Lung microvascular endothelial cell (primary cell): ENCODE measurements at places on chromosomes 7 and 10. TPM values are rescaled to one million over a fixed set of nuclear protein-coding genes. Genes with fewer than 3 reads are reported as not detected.
A peak's percentile ranks its signal among the peaks of the same experiment; 100 is the strongest.

The EMX2 gene
- not detected in 2 replicates for total RNA-seq

- DNase-seq, result peak; percentile 29
Measured at GRCh38 chr7:16411391-16411790, 9.9 kb downstream of the CRPPA start.

DNA sequence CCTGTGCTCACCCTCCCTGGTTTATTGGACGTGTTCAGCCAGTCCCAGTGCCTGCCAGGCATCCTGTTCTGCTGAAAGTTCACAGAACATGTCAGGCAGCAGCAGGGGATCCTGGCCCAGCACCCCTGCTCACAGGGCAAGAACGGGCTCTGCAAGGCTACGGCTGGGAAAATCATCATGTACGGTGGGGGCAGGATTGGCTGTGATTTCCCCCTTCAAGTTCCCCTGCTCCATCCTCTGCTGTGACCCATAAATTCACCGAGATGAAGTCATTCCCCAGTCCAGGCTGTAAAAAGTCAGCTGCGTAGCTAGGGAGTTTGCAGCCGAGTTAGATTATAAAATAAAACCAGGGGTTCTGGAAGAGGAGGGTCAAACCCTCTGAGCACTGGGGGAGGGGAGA, 484.1 kb upstream of the ZMIZ1 start:
- no peak for DNase-seq

The AP1S1 gene
- 110 and 155 TPM in 2 replicates for total RNA-seq

GRCh38 chr10:48657416-48657815, 27.3 kb upstream of the WDFY4 start:
- DNase-seq, result no peak

DNA sequence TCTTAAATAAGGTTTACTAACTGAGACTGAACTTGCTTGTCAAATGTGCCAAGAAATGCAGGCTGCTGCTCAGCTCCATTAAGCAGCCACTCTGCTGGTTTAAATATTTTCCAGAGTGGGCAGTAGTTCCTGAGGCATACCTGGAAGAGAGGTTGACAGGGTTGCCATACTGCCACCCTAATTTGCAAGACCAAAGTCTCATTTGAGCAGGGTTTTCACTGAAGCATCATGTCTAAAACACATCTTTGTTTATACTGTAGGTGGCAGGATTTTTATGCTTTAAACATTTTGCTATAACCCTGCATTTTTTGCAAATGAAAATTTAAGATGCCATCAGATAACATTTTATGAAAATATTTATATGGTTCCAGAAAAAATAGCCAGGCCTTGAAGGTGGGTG, 618.0 kb upstream of the LRRTM3 start:
- no peak for DNase-seq

The RET gene
- total RNA-seq, result 0.44 and 6.5 TPM in 2 replicates

DNA sequence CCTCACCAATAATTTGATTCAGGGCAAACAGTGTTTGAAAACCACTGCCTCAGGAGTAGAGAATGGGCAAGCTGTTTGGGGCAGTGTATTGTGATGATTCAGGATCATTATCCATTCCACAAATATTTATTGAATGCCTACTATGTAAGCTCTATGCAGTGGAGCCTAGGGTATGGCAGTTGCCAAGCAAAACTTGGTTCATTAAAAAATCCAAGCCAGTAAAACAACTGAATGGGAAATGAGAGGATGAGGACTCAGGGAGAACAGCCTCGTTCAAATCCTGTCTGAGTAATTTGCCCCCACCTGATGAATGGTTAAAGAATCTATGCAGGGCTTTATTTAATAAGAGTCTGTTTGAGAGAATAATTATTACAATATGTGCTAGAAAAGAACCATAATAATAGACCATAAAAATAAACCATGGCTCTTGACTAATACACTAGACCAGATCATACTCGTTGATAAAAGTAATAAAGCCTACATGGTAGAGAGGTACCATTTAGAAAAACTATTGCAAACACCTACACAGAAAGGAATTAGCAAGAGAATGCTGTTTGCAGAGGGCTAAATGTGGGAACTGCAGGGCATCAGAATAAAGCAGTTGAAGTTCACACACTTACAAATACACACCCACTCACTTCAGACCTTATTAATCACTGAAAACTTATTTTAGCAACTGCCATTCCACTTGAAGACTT, 71.7 kb downstream of the CREB5 start:
- DNase-seq, result no peak

- DNase-seq, result peak; percentile 44
Measured at GRCh38 chr10:71569775-71570588, 149.6 kb downstream of the C10orf105 start.

The HDAC9 gene
- total RNA-seq, result 0.79 and 5.0 TPM in 2 replicates

GRCh38 chr10:131242007-131242406, 69.5 kb downstream of the TCERG1L start:
- no peak for DNase-seq

DNA sequence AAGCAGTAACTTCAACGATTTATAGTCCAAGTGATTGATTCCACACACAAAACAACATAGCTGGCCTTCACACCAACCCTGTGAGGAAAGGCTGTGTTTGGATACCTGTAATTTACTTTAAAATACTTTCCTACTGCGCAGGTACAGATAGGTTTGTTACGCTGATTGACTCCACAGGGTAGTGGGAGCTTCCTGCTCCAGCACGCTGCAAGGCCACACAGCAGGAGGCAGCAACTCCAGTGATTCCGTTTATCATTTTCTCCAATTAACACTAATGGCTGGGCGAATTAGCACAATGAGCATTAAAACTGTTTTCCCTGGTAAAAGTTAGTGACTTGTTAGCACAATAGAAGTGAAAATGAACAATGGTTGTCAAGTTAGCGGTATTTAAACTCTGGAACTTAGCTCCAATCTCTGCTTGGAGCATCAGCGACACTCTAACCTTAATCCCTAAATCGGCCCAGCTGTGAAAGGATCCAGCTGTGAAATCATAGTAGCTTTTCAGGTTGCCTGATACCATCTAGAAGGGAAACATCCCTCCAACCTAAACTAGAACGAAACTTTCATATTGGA, 959 bp downstream of the DCLRE1C start:
- DNase-seq, result peak; percentile 35

The IL2RA gene
- total RNA-seq, result not detected in 2 replicates

GRCh38 chr10:110304394-110304779, 333 bp downstream of the SMNDC1 start:
- peak; percentile 29 for DNase-seq
